ENCODE measurements at places on chromosomes 6 and 20.

GRCh38 chr6:27829453-27830211 is 82.6 kb downstream of the OR2B2 start:
- DNase-seq, result no peak

DNA sequence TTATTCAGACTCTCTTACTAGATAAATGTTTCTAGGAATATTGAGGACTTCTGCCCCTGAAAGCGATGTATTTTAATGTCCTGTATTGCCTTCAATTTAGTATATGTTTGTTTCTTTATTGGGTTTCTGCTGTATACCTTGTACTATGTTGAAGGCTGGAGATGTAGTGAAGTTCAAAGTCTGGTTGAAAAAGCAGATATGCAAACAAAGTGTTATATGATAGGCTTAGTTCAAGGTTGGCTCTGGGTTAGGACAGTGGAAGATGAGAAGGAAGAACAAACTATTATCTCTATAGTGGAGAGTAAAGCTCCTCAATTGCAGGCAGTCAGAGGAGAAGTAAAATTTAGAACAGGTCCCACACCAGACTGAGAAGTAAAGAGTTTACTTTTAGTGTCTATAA is 36.3 kb upstream of the ADGRG6 start:
- DNase-seq, result no peak

DNA sequence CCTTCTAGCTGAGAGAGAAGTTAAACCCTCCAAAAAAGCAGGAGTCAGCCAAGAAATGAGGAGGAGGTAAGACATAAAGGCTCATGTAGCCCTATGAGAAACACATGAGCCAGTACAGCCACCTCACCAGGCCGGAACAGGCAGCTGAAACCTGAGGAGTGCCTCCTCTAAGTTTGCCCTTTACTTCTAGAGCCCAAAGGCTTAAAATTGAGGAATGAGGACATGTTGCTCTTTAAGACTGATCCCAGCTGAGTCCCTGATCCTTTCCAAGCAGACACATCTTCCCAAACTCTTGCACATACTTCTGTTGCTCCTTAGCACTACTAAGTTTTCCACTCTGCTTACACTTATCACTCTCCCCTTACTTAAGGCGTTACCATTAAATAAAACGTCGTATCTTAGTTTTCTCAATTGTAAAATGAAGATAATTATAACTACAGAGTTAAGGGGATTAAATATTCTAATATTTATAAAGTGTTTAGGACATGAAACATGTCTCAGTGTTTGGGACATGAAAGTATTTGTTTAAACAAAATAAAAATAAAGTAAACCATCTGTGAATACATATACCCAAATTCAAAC is 124.0 kb downstream of the OGFRL1 start:
- DNase-seq, result no peak

GRCh38 chr20:32906200-32906599 is 47.5 kb downstream of the EFCAB8 start:
- DNase-seq, result no peak

DNA sequence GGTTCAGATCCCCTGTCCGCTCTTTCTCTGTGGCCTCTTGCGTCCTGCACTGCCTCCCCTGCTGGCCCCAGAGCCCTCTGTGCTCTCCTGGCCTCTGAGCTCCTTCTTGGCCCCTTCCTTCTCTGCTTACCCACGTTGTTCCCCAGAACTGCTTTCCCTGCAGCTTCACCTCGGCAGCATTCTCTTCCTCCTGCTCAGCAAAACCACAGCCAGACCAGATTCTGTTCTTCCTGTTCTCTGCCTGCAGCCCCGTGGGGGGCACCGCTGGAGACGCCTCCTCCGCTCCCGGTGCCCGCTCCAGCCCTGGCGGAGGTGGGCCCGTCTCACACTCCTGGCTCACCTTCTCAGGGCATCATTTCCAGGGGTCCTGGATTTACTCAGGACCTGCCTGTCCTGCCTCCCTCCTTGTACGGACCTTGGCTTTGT is 59.7 kb downstream of the TCP11 start:
- no peak for DNase-seq

DNA sequence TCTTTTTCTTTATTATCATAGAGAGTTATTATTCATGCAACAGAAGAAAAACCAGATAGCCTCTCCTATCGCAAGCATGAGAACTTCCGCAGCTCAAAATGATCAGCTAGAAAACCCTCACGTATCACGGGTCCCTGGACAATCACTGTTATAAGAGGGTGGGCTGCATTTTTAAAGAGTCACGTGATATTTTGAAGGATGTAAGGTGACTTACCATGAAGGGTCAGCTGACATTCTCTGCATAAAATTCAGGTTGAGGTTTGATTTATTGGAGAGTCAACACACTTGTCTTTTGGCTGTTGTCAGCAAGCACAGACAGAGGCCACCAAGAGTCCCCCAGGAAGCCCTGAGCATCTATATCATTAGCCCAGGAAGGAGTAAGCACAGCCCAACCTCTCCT is 39.5 kb downstream of the ID4 start:
- no peak for DNase-seq

GRCh38 chr20:36017048-36017951 is 48.9 kb downstream of the CNBD2 start:
- no peak for DNase-seq

- no peak for DNase-seq
Observed at GRCh38 chr20:50820515-50821256, 25.8 kb downstream of the BCAS4 start.

DNA sequence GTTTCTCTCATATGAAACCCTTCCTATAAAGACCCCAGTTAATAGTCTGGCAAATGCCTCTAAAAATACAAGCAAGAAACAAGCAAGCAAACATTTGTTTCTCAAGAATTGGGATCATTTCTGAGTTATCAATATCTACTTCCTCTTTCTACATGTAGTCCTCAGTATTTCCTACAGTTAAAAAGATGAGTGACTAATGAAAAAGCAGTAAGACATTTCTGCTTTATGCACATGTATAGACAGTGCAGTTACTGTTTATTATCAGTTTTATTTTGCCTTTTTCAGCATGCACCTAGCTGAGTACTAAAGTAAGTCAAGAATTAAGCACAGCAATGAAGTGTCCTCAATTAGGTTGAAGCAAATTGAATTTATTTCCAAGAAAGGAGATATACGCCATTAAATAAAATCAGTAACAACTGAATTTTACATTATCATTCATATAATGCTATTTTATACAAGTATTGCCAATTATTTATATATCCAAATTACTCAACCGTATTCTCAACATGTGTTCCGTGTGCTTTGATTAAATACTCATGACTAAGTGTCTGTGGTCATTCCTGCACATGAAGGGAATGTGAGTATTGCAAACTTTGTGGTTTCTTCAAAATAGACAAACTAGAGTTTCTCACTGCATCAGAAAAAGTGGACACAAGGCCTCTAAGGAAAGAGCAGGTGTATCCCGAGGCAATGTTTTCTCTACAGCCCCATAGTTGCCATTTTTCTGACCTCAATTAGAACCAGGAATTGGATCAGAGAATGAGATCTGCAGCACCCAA is 159.3 kb upstream of the MARCKS start:
- no peak for DNase-seq

DNA sequence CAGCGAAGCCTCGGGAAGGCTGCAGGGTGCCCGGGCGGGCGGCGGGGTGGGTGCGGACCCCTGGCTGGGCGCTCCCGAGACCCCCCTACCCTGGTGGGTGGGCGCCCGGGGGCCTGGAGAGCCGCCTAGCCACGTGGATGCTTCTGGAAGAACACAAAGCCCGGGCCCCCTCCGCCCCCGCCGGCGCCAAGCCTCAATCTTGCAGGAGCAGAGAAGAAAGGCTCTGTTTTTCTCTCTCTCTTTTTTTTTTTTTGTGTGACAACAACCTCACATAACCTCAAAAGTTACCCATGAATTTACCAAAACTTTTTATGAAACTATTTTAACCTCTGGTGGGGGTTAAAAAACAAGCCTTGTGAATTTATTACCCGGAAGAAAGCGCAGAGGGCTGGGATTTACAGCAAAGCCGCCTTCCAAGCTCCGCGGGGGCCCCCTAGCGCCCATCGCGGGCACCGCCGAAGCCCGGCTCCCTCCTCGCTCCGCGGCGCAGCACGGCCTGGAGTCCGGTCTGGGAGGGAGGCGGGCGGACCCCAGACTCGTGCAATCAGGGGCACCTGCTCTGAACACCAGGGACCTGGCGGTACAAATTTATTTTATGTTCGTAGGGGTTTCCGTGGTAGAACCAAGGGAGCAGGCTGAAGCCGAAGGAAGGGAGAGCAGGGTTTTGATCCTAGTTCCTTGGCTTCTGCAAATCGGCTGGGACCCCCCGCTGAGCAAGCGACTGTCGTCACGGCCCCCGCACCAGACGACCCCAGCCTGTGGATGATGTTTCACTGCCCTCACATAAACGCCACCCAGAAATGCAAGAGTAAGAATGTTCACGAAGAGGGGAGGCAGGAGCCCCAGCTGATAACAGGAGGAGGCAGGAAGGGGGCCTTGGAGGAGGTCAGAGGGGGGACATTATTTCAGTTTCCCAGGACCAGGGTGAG is 58.9 kb downstream of the ZNF831 start:
- DNase-seq, result peak; percentile 78

GRCh38 chr6:18363746-18364145 is 23.4 kb upstream of the RNF144B start:
- DNase-seq, result no peak

- no peak for DNase-seq
Observed at GRCh38 chr20:11457488-11457887, 460.2 kb upstream of the BTBD3 start.

DNA sequence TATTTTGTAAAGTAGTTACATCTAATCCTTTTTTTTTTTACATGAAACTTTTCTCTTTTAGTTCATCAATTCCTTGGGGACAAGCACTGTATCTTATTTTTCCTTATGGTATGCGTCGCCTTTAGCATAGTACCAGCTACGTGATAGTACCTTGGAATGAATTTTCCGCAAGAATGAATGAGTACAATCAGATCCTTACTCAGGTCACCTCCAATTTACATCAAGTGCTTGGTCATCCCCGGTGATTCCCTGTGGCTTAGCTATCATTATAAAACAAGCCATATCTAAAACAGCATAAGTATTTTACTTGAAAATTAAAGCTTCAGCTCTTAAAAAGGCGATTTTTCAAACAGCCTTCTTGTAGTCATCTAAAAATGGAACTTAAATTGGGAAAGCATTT is 680.4 kb upstream of the MAP3K7 start:
- no peak for DNase-seq

GRCh38 chr20:8408587-8409307 is 276.7 kb downstream of the PLCB1 start:
- no peak for DNase-seq

GRCh38 chr6:52801188-52801841 is 2.3 kb downstream of the GSTA1 start:
- DNase-seq, result no peak

GRCh38 chr20:7214081-7214740 is 446.7 kb downstream of the BMP2 start:
- DNase-seq, result no peak

- no peak for DNase-seq
Observed at GRCh38 chr20:56350842-56351241, 7.9 kb upstream of the FAM210B start.

DNA sequence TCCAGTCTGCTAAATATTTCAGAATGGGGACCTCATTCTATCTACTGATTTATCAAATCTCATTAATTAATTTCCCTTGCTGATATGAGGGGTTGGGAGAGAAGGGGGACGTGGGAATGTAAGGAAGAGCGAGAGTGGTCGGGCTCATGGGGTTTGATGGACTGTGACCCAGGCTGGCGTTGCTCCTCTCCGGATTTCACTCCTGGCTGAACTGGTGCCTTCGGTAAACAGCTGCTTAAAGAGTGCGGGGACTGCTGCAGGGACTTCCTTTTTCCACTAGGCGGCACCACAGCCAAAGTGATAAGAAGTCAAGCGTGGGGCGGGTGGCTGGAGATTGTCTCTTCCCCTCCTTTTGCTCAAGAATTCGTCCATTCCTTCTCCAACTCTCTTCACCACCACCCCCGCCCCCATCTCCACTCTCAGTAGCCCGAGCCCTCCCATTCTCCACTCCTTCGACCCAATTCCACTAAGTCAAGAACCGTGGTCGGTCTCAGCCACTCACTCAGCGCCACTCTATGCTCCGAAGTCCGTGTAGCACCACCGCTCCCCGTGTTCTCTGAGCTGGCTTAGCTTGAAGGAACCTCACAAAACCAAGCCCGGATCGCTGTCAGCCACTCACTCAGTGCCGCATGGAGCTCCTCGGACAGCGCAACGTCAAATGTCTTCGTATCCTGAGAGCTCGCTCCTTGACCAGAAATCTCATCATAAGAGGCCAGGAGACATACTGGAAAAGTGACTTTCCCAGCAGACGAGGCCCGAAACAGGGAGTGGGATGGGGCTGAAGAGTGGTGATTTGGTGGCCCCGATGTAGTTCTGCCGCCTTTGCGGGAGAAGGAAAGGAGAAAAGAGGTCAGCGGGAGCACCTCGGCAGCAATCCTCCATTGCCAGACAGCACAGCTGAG is 9.7 kb downstream of the TRIM31 start:
- peak; percentile 90 for DNase-seq

DNA sequence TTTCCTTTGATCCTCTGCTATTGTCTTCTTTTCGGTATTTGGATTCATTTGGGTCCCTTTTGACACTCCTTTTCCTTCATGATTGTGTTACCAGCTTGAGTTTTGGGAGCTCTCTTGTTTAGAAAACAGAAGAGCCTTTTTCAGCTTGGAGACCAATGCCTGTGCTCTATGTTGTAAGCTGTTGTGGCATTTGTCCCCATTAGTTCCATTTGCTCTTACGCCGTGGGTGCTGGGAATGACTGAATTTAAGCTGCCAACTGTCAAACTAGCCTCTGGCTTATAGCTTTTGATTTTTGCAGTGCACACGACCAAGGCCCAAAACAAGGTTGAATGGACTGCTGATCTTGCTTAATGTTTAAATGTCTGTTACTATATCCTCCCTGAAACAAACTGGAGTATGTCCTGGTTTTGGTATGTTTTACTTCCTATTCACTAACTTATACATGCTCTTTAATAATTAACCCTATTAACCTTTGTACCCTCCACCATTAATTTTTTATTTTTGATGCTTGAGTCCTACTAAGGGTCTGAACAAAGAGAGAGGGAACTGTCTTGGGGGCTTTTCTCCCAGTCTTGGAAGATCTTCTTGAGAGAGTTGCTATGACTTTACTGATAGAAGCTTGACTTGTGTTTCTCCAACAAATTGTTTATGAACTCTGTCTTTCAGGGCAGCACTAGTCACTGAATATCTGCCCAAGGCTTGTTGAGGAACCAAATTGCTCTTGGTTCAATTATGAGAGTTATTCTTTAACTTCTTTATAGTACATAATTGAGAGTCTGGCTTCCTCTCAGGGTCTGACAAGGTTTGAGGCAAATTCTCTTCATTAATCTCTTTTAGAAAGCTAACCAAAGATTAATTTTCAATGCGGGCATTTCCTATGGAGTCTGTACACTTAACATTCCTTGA is 100.3 kb upstream of the SIRPG start:
- DNase-seq, result no peak

DNA sequence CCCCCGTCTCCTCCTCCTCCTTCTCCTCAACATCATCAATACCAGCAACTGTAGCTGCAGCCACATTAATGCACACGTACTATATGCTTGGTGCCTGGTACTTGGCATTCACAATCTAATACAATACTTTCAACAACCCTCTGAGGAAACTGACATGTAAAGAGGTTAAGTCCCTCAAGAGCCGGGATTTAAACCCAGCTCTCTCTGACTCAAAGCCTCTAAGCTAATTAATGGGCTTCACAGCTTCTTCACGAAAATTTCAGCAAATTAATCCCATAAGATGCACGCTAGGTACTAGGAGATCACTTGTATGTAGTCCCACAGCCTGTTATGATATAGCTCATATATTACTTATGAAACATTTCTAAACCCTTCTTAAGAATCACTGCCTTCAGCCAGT is 73.1 kb upstream of the IPCEF1 start:
- DNase-seq, result no peak

- no peak for DNase-seq
Observed at GRCh38 chr6:3222506-3223038, 4.9 kb downstream of the TUBB2B start.

GRCh38 chr6:149566410-149567193 is 427 bp downstream of the GINM1 start:
- DNase-seq, result peak; percentile 64
